Psoas muscle (tissue), 8 donors: ENCODE measurements at places on chromosomes 2 and 18. TPM values are rescaled to one million over a fixed set of nuclear protein-coding genes. Genes with fewer than 3 reads are reported as not detected.
A peak's percentile ranks its signal among the peaks of the same experiment; 100 is the strongest.

EFHD1 gene
- 9.6 TPM for total RNA-seq

PNPT1 gene
- 30.0 TPM for total RNA-seq

MAL gene
- 0.92 TPM for total RNA-seq

GRCh38 chr2:127014630-127015029, 92.3 kb downstream of the BIN1 start:
- no peaks in the 10 kb centered on the region for H3K36me3 ChIP-seq
- no peak for DNase-seq
- peaks cover 2% of the 10 kb centered on the region for H3K27me3 ChIP-seq
- no peak overlapping the region for H3K27ac ChIP-seq
- no peak overlapping the region for H3K4me3 ChIP-seq

DNA sequence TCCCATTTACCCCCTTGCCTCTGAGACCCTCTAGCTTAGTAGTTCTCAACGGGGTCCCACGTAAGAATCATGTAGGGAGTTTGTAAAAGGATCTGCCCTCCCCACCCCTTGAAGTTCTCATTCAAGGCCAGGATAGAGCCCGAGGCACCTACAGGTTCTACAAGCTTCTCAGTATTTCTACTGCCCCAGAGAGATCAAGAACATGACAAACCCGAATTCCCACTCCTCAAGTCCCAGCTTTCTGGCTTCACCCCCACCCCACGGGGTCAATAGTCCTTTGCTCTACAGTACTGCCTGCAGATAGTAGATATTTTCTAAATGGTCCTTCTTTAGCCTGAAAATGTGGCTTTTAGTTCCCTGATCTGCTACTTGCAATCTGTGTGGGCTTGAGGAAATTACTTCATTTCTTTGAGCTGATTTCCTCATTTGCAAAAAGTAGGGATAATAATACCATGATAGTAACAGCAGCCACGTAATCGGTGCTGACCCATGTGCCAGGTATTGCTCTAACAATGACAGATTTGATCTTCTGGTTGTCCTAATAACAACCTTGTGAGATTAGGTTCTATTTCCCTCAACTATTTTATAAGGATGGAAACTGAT, 7.1 kb downstream of the CIB4 start:
- peaks cover 2% of the 10 kb centered on the region for H3K27me3 ChIP-seq
- no peak overlapping the region for H3K4me3 ChIP-seq
- H3K36me3 ChIP-seq: no peaks in the 10 kb centered on the region
- no peaks in the 10 kb centered on the region for H3K4me1 ChIP-seq
- no peak overlapping the region for H3K27ac ChIP-seq

DNA sequence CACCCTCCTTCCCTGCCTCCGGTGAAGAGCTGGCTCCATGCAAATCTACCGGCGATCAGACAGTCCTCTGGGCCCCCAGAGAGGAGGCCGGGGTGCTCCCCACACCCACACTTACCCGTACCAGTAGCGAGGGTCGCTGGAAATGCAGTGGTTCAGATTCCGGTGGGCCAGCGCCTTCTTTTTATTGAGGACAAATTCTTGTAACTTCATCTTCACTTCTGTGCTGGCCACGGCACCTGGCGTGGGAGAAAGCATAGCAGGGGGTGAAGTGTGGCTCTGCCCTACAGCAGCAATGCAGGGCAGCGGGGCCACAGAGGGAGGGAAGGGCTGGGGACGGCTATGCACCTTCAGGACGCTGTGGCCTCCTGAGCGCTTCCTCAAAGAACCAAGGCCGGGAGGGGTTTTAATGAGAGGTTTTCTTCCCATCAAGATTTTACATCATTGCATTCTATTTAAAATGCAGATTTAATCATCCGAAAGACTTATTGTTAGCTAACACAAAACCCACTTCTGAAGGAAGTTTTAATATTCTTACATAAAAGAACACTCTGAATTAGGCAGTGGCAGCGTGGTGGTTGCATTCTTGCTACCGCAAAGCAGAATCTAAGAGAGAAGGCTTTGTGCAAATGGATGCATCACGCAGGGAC, 237.0 kb downstream of the HDAC4 start:
- H3K36me3 ChIP-seq: no peaks in the 10 kb centered on the region
- H3K4me1 ChIP-seq: peaks cover 3% of the 10 kb centered on the region
- DNase-seq: peak; percentile 6
- no peak overlapping the region for H3K27ac ChIP-seq
- H3K27me3 ChIP-seq: no peaks in the 10 kb centered on the region

- DNase-seq: no peak
- H3K4me1 ChIP-seq: no peaks in the 10 kb centered on the region
- H3K27me3 ChIP-seq: no peaks in the 10 kb centered on the region
- no peaks in the 10 kb centered on the region for H3K36me3 ChIP-seq
Observed at GRCh38 chr2:2694746-2695145, 363.7 kb upstream of the MYT1L start.

ABCG8 gene
- not detected for total RNA-seq

CPO gene
- 0.63 TPM for total RNA-seq

CASP8 gene
- 3.0 TPM for total RNA-seq

- peak overlapping the region; percentile 95 for H3K4me3 ChIP-seq
- H3K27ac ChIP-seq: peak overlapping the region; percentile 97
- peaks cover 44% of the 10 kb centered on the region for H3K4me1 ChIP-seq
- DNase-seq: peak; percentile 95
- H3K36me3 ChIP-seq: no peaks in the 10 kb centered on the region
Observed at GRCh38 chr2:239311132-239312040, 89.4 kb downstream of the HDAC4 start.

DNA sequence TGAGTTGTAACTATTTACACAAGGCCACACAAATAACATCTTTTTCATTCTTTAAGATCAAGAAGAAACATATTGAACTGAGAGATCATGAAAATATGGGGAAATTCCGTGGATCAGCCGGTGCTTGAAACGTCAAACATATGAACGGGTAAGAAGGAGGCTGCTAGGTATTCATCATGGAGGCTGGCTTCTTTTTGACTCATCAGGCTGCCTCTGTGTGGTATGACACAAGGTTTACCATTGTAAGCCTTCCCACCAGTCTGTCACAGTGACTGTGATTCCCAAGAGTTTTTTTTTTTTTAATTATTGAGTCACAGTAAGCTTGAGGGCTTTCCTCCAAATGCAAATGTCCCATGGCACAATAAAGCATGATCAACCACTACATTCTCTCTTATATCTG, 506.9 kb downstream of the BCL11A start:
- H3K4me1 ChIP-seq: no peaks in the 10 kb centered on the region
- H3K27ac ChIP-seq: no peak overlapping the region
- DNase-seq: no peak
- no peaks in the 10 kb centered on the region for H3K36me3 ChIP-seq
- H3K4me3 ChIP-seq: no peak overlapping the region

GULP1 gene
- total RNA-seq: 15.9 TPM

BCL11A gene
- 0.24 TPM for total RNA-seq

DNA sequence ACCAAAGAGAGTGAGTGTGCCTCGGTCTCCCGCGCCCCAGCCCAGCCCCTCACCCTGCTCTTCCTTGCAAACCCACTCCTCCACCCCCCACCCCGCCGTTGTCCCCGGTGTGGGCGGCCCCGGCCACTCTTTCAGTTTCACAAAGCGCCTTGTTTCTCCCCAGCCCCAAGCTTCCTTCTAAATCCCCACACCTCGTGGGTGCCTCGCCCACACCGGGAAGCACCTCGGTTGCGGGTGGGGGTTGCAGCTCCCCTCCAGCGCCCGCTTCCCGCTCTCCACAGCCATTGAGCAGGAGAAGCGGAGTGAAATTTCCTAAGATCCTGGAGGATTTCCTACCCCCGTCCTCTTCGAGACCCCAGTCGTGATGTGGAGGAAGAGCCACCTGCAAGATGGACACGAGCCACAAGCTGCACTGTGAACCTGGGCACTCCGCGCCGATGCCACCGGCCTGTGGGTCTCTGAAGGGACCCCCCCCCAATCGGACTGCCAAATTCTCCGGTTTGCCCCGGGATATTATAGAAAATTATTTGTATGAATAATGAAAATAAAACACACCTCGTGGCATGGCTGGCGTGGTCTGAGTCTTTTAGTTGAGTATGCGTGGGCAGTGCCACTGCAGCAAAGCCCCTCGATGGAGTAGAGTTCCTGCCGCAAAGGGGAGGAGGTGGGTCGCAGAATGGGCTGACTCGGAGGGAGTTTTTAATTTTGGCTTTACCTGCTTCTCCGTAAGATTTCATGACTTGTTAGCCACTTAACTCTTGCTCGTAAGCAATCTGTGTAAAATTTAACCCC, 848 bp downstream of the TMSB10 start:
- peaks cover 13% of the 10 kb centered on the region for H3K27me3 ChIP-seq
- H3K4me1 ChIP-seq: peaks cover 3% of the 10 kb centered on the region
- DNase-seq: peak; percentile 53
- peak overlapping the region; percentile 90 for H3K4me3 ChIP-seq
- peak overlapping the region; percentile 80 for H3K27ac ChIP-seq

DNA sequence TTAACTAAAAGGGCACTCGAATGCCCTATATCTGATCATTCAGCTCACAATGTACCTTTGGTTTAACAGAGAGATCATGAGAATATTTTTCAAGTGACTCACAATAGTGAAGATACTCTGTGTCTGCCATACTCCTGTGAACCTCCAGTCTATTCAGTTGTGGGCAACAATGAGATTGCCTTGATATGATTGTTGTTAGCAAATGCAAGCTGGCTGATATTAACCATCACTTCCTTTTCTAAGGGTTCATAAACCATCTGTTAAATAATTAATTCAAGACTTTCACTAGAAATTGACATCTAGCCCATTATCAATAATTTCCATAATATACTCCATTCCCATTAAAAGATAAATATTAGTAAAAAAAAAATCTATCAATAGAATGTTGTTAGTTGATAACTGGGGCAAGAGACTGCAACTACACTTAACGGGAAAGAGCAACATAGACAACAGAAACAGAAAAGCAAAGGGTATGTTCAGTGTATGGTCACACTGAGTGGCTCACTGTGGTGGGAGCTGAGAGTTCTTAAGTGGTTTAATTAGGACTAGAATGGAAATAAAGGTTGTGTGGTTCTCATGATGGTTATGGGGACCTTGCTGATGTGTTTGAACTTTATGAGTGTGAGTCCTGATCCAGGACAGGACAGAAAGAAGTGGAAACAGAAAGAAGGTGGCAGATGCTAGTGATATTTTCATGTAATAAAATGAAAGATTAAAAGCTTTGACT, 11.9 kb downstream of the IL18RAP start:
- DNase-seq: no peak
- no peak overlapping the region for H3K4me3 ChIP-seq
- no peak overlapping the region for H3K27ac ChIP-seq
- no peaks in the 10 kb centered on the region for H3K27me3 ChIP-seq

- no peaks in the 10 kb centered on the region for H3K4me1 ChIP-seq
- no peaks in the 10 kb centered on the region for H3K27me3 ChIP-seq
- H3K27ac ChIP-seq: no peak overlapping the region
- no peaks in the 10 kb centered on the region for H3K36me3 ChIP-seq
- H3K4me3 ChIP-seq: no peak overlapping the region
- DNase-seq: no peak
Observed at GRCh38 chr2:190477661-190478454, 56.7 kb downstream of the NEMP2 start.

DNA sequence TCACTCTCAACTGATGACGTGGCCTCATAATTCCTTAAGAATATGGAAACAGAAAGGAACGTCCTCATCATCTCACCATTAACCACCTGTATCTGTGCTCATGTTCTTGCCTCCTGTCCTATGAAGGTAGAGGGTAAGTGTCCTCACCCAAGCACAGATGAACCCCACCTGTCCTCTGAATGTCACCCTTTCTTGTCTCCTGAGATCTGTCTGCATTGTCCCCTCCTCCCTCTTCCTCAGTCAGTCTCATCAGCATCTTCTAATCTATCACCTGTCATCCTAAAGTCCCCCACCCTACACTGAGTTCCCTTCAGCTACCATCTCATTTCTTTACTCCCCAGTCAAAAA, 39.4 kb upstream of the LPIN2 start:
- H3K4me3 ChIP-seq: no peak overlapping the region
- no peak overlapping the region for H3K27ac ChIP-seq
- H3K4me1 ChIP-seq: no peaks in the 10 kb centered on the region
- no peak for DNase-seq
- H3K36me3 ChIP-seq: no peaks in the 10 kb centered on the region

XDH gene
- total RNA-seq: 0.08 TPM

DNA sequence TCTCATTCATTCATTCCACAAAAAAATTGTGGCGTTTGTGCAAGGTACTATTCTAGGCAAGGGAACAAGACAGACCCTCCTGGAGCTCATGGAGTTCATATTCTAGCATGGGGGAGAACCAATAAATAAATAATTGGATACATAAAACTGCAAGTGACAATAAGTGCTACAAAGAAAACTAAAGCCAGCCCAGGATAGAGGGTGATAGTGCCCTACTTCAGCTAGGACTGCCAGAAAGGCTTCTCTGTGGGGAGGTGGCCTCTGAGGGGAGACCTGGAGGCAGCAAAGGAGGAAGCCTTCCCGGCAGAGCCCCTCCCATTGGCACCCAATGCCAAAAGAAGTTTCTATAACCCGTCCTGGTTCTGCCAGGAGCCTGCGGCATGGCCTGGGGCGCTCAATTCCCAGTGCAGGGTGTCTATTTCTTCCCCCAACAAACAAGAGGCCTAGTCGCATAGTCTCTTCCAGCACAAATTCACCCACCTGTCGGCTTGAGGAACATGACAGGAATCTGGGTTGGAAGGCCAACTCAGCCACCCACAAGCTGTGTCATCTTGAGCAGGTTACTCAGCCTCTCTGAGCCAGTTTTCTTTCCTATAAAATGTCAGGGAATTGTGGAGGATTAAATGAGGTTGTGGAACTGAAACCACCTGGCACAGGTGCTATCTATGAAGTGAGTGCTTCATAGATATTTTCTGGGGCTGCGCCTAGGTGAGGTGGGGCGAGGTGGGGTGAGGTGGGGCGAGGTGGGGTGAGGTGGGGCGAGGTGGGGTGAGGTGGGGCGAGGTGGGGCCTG, 94.3 kb downstream of the ZFP36L2 start:
- H3K4me1 ChIP-seq: peaks cover 28% of the 10 kb centered on the region
- no peak overlapping the region for H3K4me3 ChIP-seq
- H3K27me3 ChIP-seq: no peaks in the 10 kb centered on the region

PAX3 gene
- total RNA-seq: 19.3 TPM

UBXN4 gene
- total RNA-seq: 94.5 TPM

ACKR3 gene
- total RNA-seq: 12.6 TPM

GRCh38 chr2:208150956-208151355, 5.0 kb upstream of the CRYGB start:
- no peak overlapping the region for H3K27ac ChIP-seq
- no peaks in the 10 kb centered on the region for H3K27me3 ChIP-seq
- H3K36me3 ChIP-seq: no peaks in the 10 kb centered on the region
- DNase-seq: no peak

DNA sequence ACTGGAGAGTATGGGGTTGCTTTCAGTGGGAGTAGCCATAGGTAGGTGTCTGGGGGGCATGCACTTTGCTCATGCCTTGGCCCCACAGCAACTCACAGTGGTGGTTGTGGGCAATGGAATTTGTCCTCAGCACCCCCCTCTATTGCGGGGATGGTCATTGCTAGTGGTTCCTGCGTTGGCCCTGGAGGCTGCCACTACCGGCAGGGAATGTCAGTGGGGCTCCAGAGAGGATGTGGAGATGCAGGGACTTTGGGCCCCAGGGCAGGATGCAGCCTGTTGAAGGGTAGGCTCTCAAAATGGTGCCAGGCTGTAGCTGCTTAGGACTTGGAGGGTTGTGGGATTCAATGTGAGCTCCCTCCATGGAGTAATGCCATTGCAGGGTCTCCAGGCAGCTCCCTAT, 125.0 kb downstream of the XRCC5 start:
- H3K27me3 ChIP-seq: no peaks in the 10 kb centered on the region
- no peak overlapping the region for H3K27ac ChIP-seq
- DNase-seq: no peak
- H3K4me3 ChIP-seq: no peak overlapping the region
- H3K36me3 ChIP-seq: no peaks in the 10 kb centered on the region

GRCh38 chr2:213524164-213524563, 239.9 kb downstream of the SPAG16 start:
- no peaks in the 10 kb centered on the region for H3K36me3 ChIP-seq
- H3K27ac ChIP-seq: no peak overlapping the region
- DNase-seq: no peak
- no peaks in the 10 kb centered on the region for H3K4me1 ChIP-seq
- H3K27me3 ChIP-seq: no peaks in the 10 kb centered on the region

ASB1 gene
- 44.5 TPM for total RNA-seq

TFCP2L1 gene
- total RNA-seq: 1.8 TPM
